ENCODE measurements at places on chromosomes 7 and 10.
A peak's percentile ranks its signal among the peaks of the same experiment; 100 is the strongest.

DNA sequence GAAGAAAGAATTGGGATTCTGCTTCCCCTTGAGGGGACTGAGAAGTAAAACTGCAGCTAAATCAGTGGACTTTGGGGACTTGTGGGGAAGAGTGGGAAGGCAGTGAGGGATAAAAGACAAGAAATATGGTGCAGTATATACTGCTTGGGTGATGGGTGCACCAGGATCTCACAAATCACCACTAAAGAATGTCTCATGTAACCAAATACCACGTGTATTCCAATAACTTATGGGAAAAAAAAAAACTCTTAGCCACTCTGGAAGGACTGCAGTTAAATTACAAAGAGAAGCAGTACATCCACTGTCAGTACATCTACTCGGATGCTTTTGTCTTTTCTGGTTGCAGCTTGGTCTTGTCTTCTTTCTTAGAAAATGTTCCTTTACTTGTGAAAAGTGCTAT, 27.4 kb upstream of the GOT1 start:
- no peak for DNase-seq

DNA sequence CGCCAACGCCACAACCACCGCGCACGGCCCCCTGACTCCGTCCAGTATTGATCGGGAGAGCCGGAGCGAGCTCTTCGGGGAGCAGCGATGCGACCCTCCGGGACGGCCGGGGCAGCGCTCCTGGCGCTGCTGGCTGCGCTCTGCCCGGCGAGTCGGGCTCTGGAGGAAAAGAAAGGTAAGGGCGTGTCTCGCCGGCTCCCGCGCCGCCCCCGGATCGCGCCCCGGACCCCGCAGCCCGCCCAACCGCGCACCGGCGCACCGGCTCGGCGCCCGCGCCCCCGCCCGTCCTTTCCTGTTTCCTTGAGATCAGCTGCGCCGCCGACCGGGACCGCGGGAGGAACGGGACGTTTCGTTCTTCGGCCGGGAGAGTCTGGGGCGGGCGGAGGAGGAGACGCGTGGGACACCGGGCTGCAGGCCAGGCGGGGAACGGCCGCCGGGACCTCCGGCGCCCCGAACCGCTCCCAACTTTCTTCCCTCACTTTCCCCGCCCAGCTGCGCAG, 424 bp downstream of the EGFR start:
- DNase-seq: peak; percentile 67

DNA sequence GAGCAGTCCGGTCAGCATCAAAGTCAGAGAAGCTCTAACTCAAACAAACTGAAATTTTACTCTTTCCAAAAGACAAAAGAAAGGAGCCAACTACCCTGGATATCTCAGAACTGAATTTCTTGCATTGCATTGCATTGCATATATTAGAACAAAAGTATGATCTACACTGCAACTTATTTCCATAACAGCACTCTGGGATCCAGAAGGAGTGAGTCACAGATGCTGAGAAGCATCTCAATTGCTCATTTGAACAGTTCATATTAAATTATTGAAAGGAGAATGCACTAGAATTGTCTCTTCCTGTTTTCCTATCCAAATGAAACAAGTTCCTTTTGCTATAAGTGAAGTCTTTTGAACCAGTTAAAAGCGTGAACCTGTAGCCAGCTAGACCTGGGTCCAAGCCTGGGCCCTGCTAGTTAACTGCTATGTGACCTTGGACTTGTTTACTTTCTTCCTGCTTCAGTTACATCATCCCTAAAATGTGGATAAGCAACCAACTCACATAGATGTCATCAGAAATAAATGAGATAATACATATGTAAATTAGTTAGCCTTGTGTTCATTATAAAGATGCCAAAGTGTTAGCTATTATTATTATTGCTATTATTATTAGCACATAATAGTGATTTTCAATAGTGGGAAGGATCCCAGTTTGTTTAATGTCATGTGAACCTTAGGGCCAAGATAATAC, 184.1 kb downstream of the CREB5 start:
- no peak for DNase-seq

- no peak for DNase-seq
Measured at GRCh38 chr7:23474829-23475575, 4.7 kb upstream of the IGF2BP3 start.

- no peak for DNase-seq
Measured at GRCh38 chr10:129678186-129678585, 211.1 kb downstream of the MGMT start.

DNA sequence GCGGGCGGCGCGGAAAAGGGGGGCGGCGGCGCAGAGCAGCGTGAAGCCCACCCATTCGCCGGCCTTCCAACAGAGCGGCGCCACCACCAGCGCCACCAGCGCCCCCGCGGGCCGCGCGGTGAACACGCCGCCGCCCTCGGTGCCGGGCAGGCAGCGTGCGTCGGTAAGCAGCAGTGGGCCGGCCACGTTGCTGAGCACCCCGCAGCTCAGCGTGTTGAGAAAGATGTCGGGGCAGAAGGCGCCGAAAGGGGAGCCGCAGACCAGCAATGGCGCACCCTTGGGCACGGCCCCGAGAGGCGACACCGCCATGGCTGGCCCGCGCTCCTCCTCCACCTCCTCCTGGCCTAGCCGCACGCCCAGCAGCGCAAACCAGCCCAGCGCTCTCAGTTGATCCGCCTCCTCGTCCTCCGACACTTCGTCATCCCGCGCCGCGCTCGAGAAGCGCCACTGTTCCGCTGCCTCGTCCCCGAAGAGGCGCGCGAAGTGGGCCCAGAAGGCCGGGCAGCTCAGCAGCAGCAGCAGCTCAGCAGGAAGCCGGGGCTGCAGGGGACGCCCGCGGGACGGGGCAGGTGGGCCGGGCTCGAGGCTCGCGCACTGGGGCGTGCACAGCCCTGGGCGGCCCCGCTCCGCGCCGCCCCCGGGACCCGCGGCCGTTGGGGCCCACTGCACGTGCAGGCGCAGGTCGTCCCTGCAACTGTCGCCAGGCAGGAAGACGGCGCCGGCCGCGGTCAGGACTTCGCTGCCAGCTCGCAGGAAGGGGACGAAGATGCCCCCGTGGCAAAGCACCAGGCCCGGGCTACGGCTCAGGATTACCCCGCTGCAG, 623 bp downstream of the TYSND1 start:
- DNase-seq: peak; percentile 76

DNA sequence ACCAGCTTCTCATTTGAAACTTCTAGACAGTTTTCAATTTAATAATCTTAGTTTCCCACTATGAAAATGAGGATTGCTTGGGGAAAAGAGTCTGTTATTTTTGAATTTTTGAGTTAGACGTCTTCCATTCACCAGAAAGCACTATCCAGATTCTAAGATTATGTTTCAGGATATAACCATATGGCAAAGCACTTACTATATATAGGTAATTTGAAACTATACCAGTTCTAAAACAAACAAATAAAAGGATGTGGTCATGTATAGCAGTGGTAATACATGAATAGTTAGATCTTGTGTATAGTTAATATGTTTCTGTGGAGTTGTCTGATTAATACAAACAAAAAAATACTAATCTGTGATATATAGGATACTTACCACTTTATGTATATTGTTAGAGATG, 320.0 kb downstream of the EXOC4 start:
- DNase-seq: no peak

GRCh38 chr7:144454256-144455039, 51.0 kb upstream of the NOBOX start:
- peak; percentile 11 for DNase-seq

DNA sequence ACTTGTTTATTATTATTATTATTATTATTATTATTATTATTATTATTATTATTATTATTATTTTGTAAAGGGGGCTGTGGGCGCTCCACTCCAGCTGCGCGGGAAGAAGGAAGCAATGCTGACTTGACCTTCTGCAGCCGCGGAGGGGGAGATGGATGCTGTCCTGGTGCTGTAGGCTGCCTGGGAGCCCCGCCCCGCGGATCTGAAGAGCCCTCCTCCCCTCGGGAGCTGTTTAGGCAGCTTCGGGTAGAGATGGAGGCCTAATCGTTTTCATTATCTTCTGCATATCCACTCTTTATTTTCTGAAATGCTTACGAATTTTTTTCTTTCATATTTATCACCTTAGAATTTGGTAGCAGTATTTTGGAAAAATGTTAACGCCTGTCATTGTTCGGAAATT, 101.2 kb upstream of the KLF6 start:
- DNase-seq: no peak

- no peak for DNase-seq
Measured at GRCh38 chr10:16231734-16232435, 204.9 kb upstream of the PTER start.

DNA sequence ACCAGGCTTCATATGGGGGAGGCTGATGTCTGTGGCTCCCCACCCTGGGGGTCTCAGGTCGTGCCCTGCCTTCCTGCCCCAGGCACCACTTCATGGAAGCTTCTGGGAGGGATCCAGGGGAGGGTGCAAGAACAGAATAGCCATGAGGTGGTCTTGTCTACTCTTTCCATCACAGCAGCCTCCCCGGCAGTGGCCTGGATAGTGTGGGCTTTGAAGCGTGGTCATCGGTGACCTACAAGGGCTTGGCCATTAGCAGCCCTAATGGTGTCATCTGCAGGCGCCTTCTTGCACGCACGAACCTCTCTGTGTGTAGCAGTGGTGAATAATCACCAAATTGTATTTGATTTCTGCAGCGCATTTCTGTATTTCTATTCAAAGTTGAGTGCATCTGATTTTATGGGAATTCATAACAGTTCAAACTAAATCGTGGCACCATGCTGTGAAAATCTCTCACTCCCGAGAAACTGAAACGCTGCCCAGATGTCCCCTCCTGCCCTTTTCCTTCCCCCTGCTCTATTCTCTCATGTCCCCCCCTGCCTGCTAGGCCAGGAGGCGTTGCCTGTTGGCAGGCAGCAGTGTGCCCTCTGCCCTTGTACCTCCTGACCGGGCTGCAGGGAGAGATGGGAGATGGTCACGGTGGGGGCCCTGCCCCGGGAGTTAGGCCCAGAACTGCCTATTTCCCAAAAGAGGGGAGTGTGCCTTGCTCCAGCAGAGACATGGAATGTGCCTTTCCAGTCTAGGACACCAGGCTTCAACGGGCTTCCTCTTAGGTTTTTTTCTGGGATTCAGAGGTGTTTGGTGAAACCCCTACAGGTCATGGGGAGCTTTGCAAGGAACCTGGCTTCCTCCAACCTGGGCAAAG, 34.8 kb downstream of the CDH23 start:
- DNase-seq: no peak

DNA sequence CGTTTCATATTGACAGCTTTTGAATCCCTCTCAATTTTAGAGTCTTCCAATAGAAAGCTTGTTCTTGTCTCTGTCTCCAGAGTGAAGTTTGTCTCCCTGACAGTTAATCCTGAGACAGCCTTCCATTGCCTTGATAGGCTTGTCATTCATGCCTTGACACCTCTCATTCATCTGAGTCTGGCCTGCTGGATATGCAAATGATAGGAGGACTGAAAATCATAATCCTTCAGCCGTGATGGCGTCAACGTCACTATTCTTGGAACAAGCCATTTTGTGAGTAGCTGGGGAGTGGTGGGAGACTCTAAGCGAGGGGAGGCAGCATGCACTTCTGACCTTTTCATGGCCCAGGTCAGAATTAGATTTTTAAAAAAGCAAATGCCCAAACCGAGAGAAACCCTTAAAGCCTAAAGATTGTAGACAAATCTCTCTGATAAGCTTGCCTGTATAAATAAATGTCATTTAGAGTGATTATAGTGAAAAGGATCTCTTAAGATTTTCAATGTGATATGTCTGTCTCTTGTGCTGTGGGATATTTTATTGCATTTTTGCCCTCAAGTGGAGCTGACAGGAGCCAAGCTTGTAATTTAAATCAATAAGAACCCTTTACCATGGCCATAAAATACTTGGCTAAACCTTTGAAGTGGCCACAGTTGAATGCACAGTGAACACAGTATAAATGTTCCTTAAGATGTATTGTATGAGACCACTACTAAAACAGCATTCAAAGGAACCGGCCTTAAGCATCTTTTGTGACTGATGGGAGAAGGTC, 148.8 kb downstream of the SNX10 start:
- no peak for DNase-seq

DNA sequence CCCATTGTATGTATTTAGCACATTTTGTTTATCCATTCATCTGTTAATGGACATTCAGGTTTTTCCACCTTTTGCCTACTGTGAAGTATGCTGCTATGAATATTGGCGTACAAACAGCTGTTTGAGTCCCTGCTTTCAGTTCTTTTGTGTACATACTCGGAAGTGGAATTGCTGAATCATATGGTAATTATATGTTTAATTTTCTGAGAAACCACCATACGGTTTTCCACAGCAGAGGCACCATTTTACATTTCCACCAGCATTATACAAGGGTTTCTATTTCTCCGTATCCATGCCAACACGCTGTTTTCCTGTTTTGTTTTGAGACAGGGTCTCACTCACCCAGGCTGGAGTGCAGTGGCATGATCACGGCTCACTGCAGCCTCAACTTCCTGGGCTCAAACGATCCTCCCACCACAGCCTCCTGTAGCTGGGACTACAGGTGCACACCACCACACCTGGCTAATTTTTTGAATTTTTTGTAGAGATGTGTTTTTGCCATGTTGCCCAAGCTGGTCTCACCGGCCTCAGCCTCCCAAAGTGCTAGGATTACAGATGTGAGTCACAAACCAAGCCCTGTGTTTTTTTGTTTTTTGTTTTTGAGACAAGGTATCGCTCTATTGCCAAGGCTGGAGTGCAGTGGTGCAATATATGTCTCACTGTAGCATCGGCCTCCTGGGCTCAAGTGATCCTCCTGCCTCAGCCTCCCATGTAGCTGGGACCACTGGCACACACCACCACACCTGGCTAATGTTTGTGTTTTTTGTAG, 22.1 kb upstream of the FBXW4 start:
- no peak for DNase-seq

Measured in frontal cortex (tissue), 4 donors.